ENCODE measurements at places on chromosomes 12 and 14. TPM values are rescaled to one million over a fixed set of nuclear protein-coding genes. Genes with fewer than 3 reads are reported as not detected.
A peak's percentile ranks its signal among the peaks of the same experiment; 100 is the strongest.

TMPO gene
- polyA plus RNA-seq, result 195 TPM

DNA sequence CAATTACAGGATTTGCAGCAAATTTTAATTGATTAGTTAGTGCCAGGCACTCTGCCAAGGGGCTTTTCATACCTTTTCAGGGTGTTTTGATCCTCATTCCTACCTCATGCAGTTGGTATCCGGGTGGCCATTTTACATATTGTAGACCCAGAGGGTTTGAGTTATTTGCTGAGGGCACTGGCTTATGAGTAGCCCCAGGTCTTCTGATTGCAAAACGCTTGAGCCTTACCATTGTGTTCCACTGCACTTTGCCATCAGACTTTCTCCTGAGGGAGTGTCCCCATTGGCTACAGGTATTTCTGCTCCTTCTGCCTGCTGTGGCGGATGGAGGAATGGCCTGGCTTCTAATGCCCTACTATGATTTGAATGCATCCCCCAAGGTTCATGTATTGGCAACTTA lies 257.8 kb upstream of the CRY1 start:
- DNase-seq, result no peak

GARIN6 gene
- not detected for polyA plus RNA-seq

DNA sequence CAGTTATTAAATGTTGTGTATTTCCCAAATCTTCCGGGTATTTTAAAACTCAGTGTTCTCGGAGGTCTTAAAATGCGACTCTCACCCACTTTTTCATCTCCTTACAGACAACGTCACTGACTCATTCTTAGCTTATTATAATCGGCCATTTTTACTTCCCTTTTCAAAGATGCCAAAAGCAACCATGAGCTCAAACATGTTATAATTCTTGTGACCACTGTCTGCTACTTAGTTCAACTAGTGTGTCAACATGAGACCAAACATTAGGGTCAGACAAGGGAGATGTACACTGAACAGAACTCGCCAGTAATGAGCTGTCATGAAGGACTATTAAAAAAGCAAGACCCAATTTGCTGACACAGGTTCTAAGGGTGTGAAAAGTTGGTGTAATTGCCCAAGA lies 4.2 kb upstream of the GRIP1 start:
- no peak for DNase-seq

DNA sequence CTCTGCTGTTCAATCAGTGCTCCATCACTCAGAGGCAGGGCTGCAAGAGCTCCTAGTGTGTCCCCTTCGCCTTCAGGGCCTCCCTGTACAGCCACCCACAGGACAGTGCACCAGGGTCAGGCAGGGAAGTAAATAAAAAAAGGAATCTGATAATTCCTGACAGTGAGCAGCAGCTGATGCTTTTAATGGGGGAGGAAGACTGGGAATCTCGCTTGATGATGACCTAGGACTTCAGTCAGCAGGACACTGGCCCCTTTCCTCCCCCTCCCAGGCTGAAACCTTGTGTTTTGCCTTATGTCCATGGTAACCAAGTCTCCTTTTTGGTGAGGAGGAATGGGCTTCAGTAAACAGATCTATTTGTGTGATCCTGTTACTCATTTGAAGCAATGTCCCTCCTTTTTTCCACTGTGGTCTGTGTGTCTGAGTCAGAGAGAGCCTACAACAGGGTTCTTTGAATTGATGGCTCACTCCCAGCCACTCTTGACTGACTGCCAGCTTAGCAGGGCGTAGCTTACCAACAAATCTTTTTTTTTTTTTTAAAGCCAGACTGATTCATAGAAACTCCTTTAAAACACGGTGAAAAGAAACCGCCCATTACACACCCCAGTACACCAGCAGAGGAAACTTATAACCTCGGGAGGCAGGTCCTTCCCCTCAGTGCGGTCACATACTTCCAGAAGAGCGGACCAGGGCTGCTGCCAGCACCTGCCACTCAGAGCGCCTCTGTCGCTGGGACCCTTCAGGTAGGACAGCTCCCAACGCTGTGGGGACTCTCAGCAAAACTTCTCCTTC lies at the start of gene EMP1:
EMP1 (plus strand) TSS at position 597 of the 792 bp plus-strand sequence. CDS start 14,785 bp downstream, outside the sequence.
- peak; percentile 80 for DNase-seq

DNA sequence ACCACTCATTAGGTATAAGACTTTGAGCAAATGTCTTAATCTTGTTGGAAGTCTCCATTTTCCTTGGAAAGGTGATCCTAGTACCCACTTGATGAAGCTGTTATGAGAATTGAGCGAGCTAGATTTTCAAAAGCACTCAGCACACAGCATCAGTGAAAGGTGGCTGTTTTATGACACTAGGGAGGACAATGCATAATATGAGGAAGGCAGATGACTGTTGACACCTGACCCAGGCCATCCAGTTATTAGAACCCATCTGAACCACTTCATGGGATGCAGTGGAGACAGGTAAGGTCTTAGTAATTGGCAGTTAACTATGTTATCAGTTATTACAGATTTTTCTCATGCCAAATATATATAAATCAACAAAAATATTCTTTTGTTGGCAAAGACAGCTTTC lies 369.9 kb upstream of the PDE3A start:
- no peak for DNase-seq
